ENCODE measurements at places on chromosomes 16 and 17.

DNA sequence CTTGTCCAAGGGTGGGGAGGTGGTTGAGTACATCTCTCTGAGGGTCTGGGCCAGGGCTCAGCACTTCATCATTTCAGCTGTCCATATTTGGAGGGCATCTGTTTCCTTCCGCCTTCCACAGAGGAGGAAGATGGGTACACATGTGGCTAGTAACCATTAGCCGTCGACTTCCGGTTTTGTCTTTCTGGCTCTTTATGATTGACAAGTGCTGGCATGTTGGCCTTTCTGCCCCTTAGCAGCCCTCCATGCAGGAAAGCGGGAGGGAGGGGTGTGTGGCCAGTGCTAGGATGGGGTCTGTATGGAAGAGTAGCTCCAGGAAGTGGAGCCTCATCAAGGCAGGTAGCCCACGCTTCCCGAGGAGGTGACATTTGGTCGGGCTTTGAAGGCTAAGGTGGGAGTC, 69.6 kb downstream of the RAI1 start:
- DNase-seq: no peak

DNA sequence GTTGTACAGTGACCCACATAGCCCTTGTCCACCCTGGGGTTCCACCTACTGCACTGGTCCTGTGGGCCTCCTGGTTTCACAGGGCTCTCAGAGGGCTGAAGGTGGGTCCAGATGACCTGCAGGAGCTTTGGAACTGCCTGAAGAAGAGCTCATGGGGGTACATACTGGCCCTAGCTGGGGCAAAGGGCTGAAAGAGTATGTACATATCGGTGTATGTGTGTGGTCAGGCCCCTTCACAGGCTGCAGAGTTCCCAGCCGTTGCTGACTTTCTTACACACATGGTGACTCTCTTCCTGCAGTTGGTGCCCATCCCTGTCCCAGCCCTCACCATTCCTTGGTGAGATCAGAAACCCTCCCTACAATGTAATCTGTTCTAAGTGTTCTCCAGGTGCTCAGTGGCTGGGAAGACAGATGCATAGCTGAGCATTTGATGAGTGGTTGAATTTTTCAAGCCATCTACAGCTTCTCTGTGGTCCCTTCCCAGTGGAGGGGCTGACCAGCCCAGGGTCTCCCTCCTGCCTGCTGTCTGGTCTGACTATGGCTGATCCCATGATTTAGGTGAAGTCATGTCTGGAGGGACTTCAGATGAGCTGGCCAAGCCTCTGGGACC, 2.4 kb upstream of the NFATC3 start:
- DNase-seq: no peak

- peak; percentile 47 for DNase-seq
Observed at GRCh38 chr17:732902-733720, 715 bp downstream of the TLCD3A start.

DNA sequence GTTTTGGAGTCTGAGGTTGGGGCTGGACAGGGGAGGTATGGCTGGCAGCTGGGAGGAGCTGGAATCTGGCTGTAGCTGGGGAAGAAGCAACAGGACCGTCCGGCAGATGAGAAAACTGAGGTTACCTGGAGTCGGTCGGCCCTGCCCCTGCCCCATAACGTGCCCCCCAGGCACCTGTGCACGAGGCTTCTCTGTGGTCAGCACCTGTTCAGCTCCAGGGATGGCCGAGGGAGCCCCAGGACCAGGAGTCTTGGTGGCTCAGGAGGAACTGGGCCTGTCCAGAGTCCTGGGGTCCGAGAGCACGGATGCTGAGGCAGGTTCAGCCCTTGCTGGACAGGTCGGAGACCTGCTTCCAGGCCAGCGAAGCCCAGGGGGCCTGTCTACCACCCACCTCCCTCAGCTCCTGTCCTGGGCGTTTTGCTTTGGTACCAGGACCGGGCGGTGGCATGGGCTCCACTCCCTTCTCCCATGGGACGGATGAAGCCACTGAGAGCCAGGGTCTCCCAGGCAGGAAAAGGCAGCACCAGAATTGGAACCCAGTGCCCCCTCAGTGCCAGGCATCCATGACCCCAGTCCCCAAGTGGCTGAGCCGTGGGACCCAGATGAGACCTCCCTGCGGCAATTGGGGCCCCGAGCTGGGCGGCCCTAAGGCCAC, 17.1 kb upstream of the CBFA2T3 start:
- no peak for DNase-seq

GRCh38 chr17:70709596-70709995, 540.3 kb downstream of the KCNJ2 start:
- no peak for DNase-seq

GRCh38 chr17:82656266-82656665, 8.0 kb upstream of the WDR45B start:
- no peak for DNase-seq

- no peak for DNase-seq
Observed at GRCh38 chr16:61007694-61008093, 1028.5 kb downstream of the CDH8 start.

GRCh38 chr17:16243385-16243784, 26.4 kb downstream of the PIGL start:
- no peak for DNase-seq

- DNase-seq: no peak
Observed at GRCh38 chr16:89168381-89169189, 3.0 kb upstream of the CDH15 start.

GRCh38 chr16:14309906-14310305, 238.8 kb downstream of the MRTFB start:
- DNase-seq: peak; percentile 70

DNA sequence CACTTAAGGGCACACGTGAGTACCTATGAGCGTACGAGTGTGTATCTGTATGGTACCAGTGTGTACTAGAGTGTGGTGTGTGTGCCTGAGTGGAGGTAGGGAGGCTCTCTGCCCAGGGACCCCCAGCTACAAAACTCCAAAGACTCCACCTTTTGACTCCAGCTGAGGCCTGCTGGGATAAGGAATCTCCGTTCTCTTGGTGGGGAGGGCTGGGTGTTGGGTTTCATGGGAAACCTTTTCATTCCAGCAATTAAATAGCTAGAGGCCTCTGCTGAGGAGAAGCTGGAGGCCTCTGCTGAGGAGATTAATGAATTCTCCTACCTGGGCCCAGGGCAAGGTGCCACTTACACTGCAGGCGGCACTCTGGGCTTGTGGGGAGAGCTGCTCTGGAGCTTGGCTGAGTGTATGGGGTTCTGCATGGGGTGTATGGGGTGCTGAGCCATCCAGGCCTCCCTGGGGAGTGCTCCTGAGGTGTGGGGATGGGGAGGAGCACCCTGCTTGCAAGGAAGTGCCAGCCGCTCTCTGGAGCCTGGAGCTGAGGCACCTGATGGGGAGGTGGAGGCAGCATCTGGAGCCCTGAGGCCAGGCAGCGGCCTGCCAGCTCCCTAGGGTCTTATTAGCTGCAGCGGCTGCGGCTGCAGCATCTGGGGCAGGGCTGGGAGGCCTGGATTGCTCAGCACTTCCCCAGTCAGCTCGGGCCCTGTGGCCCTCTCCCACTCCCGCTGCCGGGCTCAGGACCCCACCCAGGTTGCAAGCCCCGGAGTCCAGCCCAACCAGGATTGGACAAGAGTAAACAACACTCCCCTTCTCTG, 4.6 kb downstream of the ANKRD13B start:
- DNase-seq: peak; percentile 1

DNA sequence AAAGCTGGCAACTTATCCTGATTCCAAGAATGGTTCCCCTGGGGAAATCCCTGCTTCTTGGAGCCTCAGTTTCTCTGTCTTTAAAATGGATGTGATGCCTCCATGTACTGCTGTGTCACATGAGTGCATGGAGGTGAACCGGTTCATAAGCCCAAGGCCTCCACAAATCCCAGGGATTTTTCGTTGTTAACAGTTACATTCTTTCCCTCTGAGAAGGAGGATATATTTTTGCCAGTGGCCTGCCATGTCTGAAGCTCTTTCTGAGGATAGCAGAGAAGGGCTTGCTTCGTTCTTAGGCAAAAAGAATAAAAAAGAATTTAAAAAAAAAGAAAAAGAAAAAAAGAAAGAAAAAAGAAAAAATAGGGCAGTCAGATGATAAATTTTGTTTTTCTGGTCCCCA, 52.2 kb upstream of the CIBAR2 start:
- DNase-seq: no peak
